Esophagus mucosa (tissue), 1 donor: ENCODE measurements at places on chromosomes 2 and 18. TPM values are rescaled to one million over a fixed set of nuclear protein-coding genes. Genes with fewer than 3 reads are reported as not detected.

Gene EFEMP1
- total RNA-seq = 12.7 TPM

Gene TBR1
- total RNA-seq = not detected

Gene ESPNL
- 0.40 TPM for total RNA-seq

Gene C2orf80
- not detected for total RNA-seq

Gene CD207
- not detected for total RNA-seq

Gene GGCX
- total RNA-seq = 26.5 TPM

Gene PTPN2
- 24.9 TPM for total RNA-seq

Gene FHL2
- 39.0 TPM for total RNA-seq

Gene SLC14A1
- total RNA-seq = 0.52 TPM

Gene METTL4
- 8.2 TPM for total RNA-seq

Gene ALPG
- not detected for total RNA-seq

Gene SKA1
- total RNA-seq = 7.0 TPM

Gene SLC4A5
- total RNA-seq = 0.56 TPM

Gene LAMA1
- total RNA-seq = 5.5 TPM

Gene KLHL29
- total RNA-seq = 3.6 TPM

Gene XIRP2
- 0.28 TPM for total RNA-seq

Gene TCF23
- total RNA-seq = not detected

Gene PLGLB2
- total RNA-seq = 0.20 TPM

Gene MLPH
- 5.3 TPM for total RNA-seq

Gene AGXT
- not detected for total RNA-seq

Gene CHRNG
- not detected for total RNA-seq

Gene MARCHF4
- not detected for total RNA-seq

Gene TMEM178A
- total RNA-seq = 0.40 TPM

Gene CFAP221
- not detected for total RNA-seq

Gene KCNE4
- 0.12 TPM for total RNA-seq

Gene RESP18
- total RNA-seq = not detected

Gene CCDC93
- 11.5 TPM for total RNA-seq

Gene COPS7B
- 16.8 TPM for total RNA-seq

Gene LIMS3
- total RNA-seq = not detected

Gene FOXD4L1
- 0.16 TPM for total RNA-seq

Gene SERPINB7
- total RNA-seq = 1.4 TPM

Gene KCNS3
- 3.4 TPM for total RNA-seq

Gene CSRNP3
- 1.2 TPM for total RNA-seq

Gene DYNAP
- 26.2 TPM for total RNA-seq

Gene MALL
- total RNA-seq = 248 TPM

Gene MBD2
- total RNA-seq = 175 TPM

Gene SRD5A2
- not detected for total RNA-seq

Gene OSBPL6
- total RNA-seq = 6.5 TPM

Gene MC5R
- total RNA-seq = 0.28 TPM
